Thoracic aorta (tissue), 2 donors: ENCODE measurements at places on chromosomes 6 and 20.

DNA sequence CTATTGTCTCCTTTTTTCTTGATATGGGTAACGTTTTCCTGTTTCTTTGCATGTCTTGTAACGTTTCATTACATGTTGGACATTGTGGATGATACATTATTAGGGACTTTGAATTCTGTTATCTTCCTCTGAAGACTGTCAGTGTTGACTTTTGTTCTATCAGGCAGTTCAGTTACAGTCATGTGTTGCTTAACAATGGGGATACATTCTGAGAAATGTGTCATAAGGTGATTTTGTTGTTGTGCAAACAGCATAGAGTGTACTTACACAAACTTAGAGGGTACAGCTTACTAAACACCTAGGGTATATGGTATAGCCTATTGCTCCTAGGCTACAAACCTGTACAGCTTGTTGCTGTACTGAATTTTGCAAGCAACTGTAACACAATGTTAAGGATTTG is 64.7 kb downstream of the AK9 start:
- DNase-seq = no peak

- DNase-seq = no peak
Observed at GRCh38 chr6:186340-186965, 105.8 kb upstream of the DUSP22 start.

GRCh38 chr6:451336-451735 is 59.8 kb downstream of the IRF4 start:
- DNase-seq = no peak

GRCh38 chr20:19492116-19492515 is 265.9 kb upstream of the RIN2 start:
- DNase-seq = no peak

GRCh38 chr6:81262656-81263055 is 489.8 kb downstream of the TENT5A start:
- no peak for DNase-seq

DNA sequence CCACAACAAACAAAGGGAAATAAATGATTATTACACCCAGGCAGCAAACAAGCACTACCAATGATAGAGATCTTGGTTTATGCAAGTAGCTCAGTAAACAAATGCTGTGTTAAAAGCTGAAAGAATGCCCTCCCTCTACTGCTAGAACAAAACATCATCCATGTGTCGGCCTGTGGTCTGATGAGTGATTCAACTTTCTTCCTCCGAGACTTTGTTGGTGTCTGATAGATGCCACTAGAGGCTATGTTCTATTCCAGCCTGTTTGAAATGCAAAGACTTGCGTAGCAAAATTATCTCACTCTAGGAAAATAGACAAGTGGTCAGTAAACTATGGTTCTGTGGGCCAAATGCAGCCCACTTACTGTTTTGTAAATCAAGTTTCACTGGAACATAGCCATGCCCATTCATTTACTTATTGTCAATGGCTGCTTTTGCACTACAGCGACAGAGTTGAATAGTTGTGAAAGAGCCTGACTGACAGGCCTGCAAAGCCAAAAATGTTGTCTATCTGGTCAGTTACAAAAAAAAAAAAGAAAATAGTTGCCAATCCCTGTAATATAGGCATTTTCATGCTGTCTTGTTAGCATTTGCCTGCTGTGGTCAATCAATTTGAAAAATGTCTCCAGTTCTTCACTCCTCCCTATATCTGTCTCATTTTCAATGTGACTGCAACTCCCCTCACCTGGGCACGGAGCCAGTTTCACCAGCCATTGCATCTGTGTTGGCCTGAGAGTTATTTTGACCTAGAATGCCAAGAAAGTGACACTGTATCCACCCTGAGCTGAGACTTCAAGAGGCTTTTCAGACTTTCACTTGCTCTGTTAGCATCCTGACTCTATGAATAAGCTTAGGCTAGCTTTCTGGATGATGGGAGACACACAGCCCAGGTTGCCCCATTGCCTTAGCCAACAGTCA is 544.6 kb upstream of the BTBD3 start:
- no peak for DNase-seq

DNA sequence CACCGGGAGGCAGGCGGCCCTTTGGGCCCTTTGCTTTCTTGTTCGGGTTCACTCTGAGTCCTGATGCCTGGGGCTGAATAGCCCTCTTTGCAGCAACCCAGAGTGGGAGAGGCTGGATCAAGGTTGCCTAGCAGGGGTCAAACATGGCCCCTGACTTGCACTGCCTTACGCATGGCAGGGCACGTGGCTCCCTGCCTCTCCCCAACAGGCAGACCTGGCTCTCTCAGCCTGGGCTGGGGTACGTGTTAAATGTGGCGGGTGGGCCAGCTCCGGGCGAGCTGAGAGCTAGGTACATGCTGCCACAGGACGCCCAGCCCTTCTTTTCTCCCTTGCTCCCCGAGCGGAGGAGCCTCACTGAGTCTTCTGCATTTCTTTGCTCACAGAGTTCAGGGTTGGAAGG is 7.3 kb downstream of the C6orf132 start:
- DNase-seq = no peak

DNA sequence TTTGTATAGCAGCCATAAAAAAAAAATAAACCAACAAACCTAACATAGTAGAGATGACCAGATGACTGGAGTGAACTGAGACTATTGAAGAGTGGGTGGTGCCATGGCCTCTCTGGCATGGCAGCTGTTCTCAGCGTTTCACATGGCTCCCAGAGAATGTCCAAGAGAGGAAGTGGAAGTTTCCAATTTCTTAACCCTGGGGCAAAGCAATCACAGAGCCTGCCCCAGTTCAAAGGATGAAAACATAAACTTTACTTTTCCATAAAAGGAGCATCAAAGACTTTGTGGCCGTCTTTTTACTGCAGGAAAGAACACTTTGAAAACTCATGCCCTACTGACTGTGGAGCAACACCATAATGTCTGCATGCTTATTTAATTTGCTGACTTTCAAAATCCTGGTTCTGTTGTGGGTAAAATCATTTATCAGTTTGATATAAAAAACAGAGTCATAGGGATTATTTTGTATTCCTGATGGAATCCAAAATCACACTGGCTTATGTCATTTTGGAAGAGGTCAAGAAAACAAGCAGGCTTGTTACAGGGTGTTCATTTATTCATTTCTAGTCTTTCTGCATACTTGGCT is 165.4 kb downstream of the SLC35B3 start:
- DNase-seq = no peak

- no peak for DNase-seq
Observed at GRCh38 chr6:122020588-122021264, 378.7 kb upstream of the HSF2 start.

DNA sequence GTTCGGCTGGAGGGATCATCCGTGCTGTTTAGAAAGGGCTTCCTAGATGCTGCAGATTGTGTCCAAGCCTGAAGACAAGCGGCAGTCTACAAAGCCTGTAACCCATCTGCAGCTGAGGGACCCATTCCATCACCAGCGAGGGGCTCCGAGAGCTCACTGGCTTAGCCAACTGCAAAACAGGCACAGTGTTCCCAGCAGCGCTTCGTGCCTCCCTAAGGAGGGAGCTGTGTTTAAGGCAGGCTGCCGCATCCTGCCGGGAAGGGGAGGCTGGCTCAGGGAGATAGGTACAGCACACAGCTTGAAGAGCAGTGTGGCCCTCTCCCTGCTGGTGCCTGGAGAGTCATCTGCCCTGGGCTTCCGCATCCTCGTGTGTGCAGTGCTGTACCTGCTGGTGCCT is 32.4 kb downstream of the DUSP22 start:
- DNase-seq = no peak
